Jurkat, Clone E6-1 (cell line): ENCODE measurements at places on chromosomes 1 and 21.

- DNase-seq, result no peak
Measured at GRCh38 chr1:204950353-204951001, 79.8 kb downstream of the NFASC start.

GRCh38 chr1:6074192-6074901 lies 28.7 kb downstream of the KCNAB2 start:
- DNase-seq, result no peak

DNA sequence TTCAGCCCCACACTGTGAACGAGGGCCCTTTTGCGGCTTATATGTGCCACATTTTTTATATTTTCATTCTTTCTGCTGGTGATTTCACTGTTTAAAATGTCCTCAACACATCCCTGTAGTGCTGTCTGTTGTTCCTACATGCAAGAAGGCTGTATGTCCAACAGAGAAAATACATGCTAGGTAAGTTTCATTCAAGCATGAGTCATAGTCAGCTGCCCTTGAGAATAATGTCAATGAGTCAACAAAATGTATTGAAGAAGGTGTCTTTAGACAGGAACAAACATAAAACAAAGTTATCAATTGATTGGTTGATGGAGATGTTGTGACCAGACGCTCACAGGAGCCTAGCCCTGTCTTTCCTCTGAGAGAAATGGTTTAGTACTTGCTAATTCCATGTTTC lies 553.4 kb downstream of the PLPP3 start:
- DNase-seq, result no peak

DNA sequence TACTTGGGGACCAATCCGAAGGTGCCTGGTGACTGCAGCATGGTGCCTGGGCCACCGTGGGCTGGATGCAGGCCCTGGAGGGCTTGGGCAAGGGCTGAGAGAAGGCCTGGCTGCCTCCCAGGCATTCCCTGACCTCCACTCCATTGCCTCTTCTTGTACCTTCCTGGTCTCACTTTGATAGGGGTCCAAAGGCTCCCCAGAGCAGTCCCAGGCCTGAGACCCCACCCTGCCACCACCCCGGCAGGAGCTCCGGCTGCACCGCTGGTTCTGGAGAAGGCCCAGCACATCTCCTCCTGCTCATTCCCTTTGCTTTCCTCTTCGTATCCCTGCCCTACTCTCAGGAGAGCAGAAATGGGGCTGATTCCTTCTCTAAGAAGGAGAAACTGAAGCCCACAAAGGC lies 133.3 kb upstream of the IPO9 start:
- no peak for DNase-seq
